ENCODE measurements at places on chromosomes 3 and 15.

- no peak for DNase-seq
These were observed 7.2 kb downstream of the DAPK2 start for GRCh38 chr15:64038878-64039610.

DNA sequence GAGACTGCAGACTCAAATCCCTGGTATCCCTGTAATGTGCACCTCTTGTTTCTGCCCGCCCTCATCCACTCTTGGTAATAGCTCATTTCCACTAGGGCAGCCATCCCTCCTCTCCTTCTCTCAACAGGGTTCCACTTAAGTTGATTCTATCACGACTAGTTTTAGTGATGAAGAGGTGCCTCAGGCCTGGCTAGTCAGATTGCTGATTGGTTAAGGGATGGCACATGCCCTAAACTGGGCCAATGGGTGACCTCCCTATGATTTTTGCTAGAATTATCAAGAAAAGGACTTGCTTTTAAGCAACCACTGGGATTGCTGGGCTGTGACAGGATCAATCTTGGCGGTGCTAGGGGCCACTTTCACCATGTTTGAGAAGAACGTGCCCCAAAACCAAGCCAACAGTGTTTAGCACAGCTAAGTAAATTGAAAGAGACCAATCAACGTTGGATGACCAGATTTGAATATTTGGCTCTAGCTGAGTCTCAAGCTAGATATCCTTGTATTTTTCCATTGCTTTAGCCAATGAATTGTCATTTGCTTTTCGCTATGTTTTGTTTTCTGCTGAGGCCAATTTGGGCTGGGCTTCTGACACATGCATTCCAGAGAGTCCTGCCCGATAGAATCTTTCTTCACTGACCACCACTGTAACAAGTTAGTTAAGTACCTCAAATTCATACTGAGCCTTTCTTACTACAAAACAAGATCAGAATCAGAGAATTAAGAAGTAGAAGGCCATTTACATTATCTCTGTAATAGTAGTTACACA is 131.0 kb downstream of the PDZRN3 start:
- DNase-seq, result no peak

DNA sequence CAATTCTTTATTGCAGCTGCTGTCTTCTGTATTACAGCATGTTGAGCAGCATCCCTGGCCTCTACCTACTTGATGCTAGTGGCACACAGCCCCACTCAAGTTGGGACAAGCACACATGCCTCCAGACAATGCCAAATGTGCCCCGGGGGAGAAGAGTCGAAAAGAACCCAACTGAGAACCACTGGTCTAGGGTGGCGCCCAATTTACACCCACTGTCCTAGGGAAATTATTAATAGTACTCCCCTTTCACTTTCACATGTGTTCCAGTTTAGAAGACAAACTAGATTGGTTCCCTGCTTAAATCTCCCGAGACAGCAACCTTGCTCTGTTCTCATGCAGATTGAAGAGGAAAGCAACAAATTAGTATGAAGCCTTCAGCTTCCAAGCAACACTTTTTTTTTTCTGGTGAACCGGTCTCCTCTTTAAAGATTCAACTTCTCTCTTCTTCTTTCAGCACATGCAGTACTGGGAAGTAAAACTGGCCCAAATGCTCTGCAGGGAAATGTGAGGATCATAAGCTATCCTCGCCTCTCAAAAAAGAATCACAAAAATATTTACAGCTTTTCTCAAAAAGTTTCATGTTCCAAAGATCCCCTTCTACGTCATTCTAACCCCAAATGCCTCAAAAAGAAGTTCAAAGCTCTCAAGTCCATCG is 823.9 kb upstream of the CFAP20DC start:
- DNase-seq, result no peak

- DNase-seq, result no peak
These were observed 13.3 kb upstream of the SPTBN5 start for GRCh38 chr15:41907141-41907540.

GRCh38 chr3:4791358-4791757 is 187.9 kb upstream of the BHLHE40 start:
- no peak for DNase-seq

DNA sequence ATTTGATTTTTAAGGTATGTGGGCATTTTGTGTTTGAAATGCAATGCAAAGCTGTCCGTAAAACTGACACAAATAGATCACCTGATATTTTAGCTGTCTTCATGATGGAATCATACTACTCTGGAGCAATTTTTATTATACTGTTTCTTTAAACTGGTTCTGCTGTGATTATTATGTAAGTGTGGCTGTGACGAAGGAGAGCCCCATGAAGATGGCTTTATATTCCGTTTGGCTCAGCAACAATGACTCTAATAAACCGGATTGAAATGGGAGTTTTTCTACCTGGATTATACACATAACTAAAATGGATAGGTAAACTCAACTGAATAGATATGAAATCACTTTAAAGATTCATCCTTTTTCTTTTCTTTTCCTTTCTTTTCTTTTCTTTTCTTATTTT is 9.4 kb downstream of the TLNRD1 start:
- no peak for DNase-seq

GRCh38 chr15:81108427-81108826 is 25.6 kb upstream of the CFAP161 start:
- no peak for DNase-seq

DNA sequence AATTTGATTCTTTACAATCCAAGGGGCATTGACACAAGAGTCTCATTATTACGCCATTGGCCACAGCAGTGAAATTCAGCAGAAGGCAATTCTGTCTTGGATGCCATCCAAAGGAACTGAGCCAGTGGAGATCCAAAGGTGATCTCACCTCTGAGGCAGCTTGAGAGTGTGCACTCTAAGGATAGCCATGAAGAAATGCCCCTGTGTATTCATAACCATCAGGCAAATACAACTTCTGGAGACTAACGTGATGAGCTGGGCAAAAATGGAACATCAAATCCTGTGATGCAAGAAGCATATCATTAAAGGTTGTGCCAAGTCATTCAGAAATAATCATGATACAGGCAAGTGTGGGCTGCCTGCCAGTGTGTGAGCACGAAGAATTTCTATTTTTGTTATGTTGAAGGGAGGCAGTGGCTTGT is 41.4 kb downstream of the ROBO2 start:
- DNase-seq, result no peak

GRCh38 chr3:184827572-184827971 is 15.6 kb downstream of the VPS8 start:
- no peak for DNase-seq

GRCh38 chr3:35383216-35383615 is 256.1 kb upstream of the ARPP21 start:
- no peak for DNase-seq

- peak; percentile 39 for DNase-seq
These were observed at the start of gene TXNRD3 for GRCh38 chr3:126654571-126655383. Gene TXNRD3 (minus strand): TSS chr3:126655124.

GRCh38 chr3:116441652-116442051 is 3.6 kb downstream of the LSAMP start:
- DNase-seq, result no peak

- DNase-seq, result no peak
These were observed 19.5 kb upstream of the MUC20 start for GRCh38 chr3:195701042-195701915.

- no peak for DNase-seq
These were observed 106.7 kb downstream of the RAP2B start for GRCh38 chr3:153268564-153269279.

DNA sequence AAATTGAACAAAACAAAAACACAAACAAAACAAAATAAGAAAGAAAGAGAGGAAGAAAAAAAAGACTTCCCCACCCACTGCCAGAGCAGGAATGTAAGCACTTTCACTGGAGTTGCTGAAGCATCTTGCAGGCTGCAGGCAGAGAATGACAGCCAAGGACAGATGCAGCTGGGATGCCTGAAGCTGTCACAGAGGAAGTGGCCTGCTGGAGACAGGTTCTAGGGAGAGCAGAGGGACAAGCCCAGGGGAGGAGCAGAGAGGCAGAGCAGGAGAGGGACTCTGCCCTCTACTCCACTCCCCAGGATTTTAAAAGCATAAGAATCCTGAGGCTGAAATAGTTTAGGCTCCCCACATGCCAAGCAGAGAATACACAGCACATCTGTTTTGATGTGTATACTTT is 326.2 kb downstream of the TUSC7 start:
- no peak for DNase-seq

DNA sequence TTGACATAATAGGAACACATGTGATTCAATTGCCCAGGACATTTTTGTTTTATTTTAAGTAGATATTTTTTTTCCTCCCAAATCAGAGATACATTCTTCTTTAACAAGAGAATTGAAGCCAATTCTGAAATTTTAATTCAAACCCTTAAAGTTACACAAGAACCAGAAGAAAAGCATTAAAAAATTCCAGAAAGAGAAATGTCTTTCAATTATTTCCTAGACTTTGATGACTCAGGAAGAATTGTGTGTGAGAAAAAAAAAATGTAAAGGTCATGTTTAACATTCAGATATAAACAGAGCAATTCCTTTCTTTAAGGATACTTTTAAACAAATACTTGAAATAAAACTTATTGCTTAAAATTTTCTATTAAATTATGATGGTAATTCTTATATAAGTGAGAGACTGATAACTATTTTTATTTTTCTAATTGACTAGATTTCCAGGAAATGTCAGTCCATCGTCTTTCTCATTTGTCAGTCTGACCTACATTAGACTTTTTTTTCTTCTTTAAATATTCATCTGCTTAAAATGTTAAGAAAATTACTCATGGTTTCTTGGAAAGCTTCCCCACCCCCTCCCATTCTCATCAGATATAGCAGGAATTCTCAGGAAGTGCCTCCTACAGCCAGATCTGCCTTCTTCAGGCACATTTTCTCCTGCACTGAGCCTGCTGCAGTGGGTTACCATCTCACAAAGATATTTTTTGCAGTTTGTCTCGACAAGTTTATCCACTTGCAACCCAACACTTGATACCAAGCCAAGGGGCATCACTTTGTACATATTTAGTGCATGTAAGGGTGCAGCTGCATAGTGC is 261.8 kb upstream of the CBLB start:
- DNase-seq, result no peak
